ENCODE measurements at places on chromosomes 3 and 15. TPM values are rescaled to one million over a fixed set of nuclear protein-coding genes. Genes with fewer than 3 reads are reported as not detected.

- no peak overlapping the region for H3K4me3 ChIP-seq
- peak overlapping the region; percentile 50 for H3K27ac ChIP-seq
- peaks cover under 1% of the 10 kb centered on the region for H3K36me3 ChIP-seq
- no peaks in the 10 kb centered on the region for H3K27me3 ChIP-seq
- DNase-seq, result no peak
- no peaks in the 10 kb centered on the region for H3K4me1 ChIP-seq
Measured at GRCh38 chr3:38147421-38147820, 9.0 kb downstream of the MYD88 start.

Gene ALPK3
- polyA plus RNA-seq, result 0.96 TPM

Gene ZBTB20
- 0.88 TPM for polyA plus RNA-seq

Gene AMIGO3
- polyA plus RNA-seq, result 1.1 TPM

Gene XCR1
- 0.08 TPM for polyA plus RNA-seq

- no peaks in the 10 kb centered on the region for H3K27me3 ChIP-seq
- peaks cover 3% of the 10 kb centered on the region for H3K4me1 ChIP-seq
- no peak overlapping the region for H3K27ac ChIP-seq
- DNase-seq, result no peak
Measured at GRCh38 chr3:110625201-110625747, 446.3 kb upstream of the NECTIN3 start.
